Muscle of leg (tissue), 16 donors: ENCODE measurements at places on chromosomes 2 and 18. TPM values are rescaled to one million over a fixed set of nuclear protein-coding genes. Genes with fewer than 3 reads are reported as not detected.

NEURL3 gene
- polyA plus RNA-seq: 0.23 TPM

DCDC2C gene
- polyA plus RNA-seq: 0.38 TPM

SIX2 gene
- 15.7 TPM for polyA plus RNA-seq

TBR1 gene
- 0.04 TPM for polyA plus RNA-seq

NOSTRIN gene
- polyA plus RNA-seq: 7.7 TPM

ZNF385B gene
- 10.9 TPM for polyA plus RNA-seq

PLGLB2 gene
- polyA plus RNA-seq: 2.4 TPM

LOXHD1 gene
- polyA plus RNA-seq: 2.0 TPM

ACP1 gene
- 103 TPM for polyA plus RNA-seq

GALNT3 gene
- 1.2 TPM for polyA plus RNA-seq

RTP5 gene
- polyA plus RNA-seq: 0.05 TPM

DIS3L2 gene
- polyA plus RNA-seq: 24.6 TPM

LHCGR gene
- 0.12 TPM for polyA plus RNA-seq

IL37 gene
- polyA plus RNA-seq: not detected

SYT4 gene
- polyA plus RNA-seq: not detected

SIX3 gene
- polyA plus RNA-seq: 0.06 TPM

SCN7A gene
- polyA plus RNA-seq: 61.2 TPM

SCTR gene
- polyA plus RNA-seq: not detected

STARD6 gene
- polyA plus RNA-seq: not detected

MC4R gene
- polyA plus RNA-seq: 0.34 TPM

EFHD1 gene
- 39.6 TPM for polyA plus RNA-seq

GALNT13 gene
- 0.74 TPM for polyA plus RNA-seq

ELOA2 gene
- not detected for polyA plus RNA-seq

BOLL gene
- 1.7 TPM for polyA plus RNA-seq

GPBAR1 gene
- polyA plus RNA-seq: 2.6 TPM

MAPK4 gene
- 7.4 TPM for polyA plus RNA-seq

CCDC68 gene
- 0.85 TPM for polyA plus RNA-seq
